A549 (cell line): ENCODE measurements at places on chromosomes 1 and 21. TPM values are rescaled to one million over a fixed set of nuclear protein-coding genes. Genes with fewer than 3 reads are reported as not detected.

The PTPN22 gene
- polyA plus RNA-seq, result not detected in 3 replicates

- DNase-seq, result no peak
Observed at GRCh38 chr1:89041119-89041641, 18.5 kb upstream of the GBP3 start.

- DNase-seq, result no peak
Observed at GRCh38 chr1:117301901-117302300, 65.3 kb upstream of the MAN1A2 start.

DNA sequence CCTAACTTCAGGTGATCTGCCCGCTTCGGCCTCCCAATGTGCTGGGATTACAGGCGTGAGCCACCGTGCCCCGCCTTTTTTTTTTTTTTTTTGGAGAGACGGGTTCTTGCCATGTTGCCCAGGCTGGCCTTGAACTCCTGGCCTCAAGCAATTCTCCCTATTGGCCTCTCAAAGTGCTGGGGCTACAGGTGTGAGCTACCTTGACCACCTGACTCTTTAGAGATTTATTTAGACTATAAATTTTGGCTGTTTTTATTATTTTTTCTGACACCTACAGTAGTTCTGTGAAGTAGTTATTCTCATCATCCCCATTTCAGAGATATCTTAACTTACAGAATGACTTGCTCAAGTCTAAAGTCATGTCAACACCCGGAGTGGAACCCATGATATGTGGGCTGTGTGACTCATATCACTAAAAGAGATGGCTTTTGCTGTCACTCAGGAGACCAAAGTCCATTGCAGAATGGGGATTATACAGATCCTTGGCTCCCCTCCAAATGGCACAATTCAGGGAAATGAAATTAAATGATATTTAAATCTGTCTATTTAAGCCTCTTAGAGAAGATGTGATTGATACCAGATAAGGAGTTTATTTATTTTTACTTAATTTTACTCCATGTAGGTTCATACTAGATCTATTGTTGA is 93.2 kb downstream of the CTH start:
- no peak for DNase-seq

DNA sequence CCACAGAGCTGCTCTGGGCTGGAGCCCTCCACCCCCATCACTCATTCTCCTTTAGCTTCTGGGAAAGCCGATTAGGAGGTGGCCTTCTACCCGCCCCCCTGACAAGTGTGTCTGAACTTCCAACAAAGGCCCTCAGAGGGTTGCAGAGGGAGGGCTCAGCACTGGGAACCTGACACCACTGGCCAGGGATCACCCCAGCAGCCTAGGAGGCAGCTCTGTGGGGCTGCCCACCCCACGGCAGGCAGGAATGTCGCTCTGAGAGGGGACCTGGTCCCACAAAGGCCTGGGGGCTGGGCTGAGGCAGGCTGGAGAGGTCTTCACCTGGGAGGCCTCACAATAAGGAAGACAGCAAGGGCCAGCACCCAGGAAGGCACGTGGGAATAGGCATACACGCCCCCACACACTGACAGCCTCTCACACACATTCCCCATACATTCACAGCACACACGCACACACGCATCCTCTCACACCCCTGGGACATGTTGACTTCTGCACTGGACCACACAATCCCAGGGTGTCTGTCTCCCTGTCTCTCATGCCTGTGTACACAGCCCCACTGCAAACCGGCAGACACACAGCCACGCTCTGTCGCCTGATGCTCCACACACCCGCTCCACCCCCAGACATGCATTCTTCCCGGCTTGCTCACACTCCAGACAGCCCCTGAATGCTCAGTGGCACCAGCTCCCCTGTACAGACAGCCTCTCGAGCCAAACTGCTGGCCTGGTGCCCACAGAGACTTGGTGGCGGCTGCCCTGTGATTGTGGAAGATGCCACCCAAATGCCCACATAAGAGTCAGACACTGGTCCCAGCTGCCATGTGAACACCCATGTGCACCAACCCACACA is 30.7 kb downstream of the DMBX1 start:
- DNase-seq, result peak; percentile 66

DNA sequence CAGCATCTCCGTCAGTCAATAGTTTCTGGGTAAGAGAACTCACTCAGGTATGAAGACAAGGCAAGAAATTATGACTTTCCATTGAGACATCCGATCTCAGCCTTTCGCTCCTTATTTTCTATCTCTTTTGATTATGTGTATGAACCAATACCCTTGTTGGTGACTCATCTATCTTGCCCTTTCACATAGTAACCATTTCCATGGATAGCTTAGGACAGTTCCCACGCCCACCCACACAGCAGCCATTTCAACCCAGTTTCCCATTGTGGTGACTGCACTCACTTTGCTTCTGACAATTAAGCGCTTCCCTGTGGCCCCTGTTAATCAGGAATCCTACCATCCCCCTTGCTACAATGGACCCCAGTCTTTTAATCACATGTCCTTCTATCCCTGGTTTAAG is 210.6 kb upstream of the ADGRL2 start:
- no peak for DNase-seq

DNA sequence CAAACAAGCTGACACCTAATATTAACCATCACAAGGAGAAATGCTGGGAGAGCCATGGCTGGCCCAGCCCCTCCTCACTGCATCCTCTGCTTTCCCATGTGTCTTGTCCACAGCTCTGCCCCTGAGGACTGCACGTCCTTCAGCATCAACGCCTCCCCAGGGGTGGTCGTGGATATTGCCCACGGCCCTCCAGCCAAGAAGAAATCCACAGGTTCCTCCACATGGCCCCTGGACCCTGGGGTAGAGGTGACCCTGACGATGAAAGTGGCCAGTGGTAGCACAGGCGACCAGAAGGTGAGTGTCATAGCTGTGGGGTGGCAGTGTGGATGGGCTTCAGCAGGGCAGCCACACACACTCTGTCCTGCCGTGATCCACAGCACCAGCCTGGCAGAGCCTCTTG is 22.9 kb downstream of the PADI4 start:
- no peak for DNase-seq

DNA sequence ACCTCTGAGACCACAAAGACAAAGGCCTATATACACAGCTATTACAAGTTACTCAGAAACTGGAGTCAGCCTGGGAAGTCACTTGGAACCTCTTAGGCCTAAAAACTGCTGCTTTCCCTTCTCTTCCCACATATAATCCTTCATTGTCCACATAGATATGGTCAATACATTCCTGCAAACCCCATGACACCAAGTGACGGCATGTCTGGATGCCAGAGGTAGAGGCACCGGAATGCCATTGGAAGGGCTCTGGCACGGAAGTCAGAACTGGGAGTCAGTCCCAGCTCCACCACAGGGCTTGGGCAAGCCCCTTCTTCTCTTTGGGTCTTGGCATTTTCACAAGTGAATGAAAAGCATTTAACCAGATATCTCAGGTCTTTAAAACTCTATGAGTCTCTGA is 204.7 kb downstream of the MATN1 start:
- DNase-seq, result no peak

- no peak for DNase-seq
Observed at GRCh38 chr1:182768963-182769362, 20.6 kb upstream of the NPL start.

GRCh38 chr1:205680073-205680851 is at the start of gene SLC45A3:
TSS of gene SLC45A3 (minus strand) at chr1:205680509. CDS start at chr1:205664656, 15,853 bp downstream.
- DNase-seq, result peak; percentile 23

GRCh38 chr1:179800481-179800880 is 57.4 kb downstream of the FAM163A start:
- no peak for DNase-seq

GRCh38 chr1:203197625-203198024 is 11.1 kb upstream of the CHI3L1 start:
- DNase-seq, result no peak

The LENEP gene
- polyA plus RNA-seq, result not detected in 3 replicates

DNA sequence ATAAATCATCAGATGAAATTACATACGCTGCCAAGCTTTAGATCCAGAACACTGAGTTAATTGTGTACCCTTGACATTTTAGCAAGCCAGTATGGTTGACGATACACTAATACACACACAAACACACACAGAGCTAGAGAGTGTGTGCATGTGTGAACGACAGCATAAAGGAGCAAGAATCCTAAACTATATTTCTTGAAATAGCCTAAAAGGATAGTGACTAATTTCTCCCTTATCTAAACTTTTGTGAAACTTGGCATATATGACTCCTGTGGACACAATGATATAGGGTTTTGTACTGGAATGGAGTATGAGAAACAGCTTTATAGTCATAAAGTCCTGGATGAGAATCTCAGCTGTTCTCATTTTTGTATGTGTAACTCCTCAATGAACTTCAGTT is 65.1 kb upstream of the DMRTA2 start:
- no peak for DNase-seq

DNA sequence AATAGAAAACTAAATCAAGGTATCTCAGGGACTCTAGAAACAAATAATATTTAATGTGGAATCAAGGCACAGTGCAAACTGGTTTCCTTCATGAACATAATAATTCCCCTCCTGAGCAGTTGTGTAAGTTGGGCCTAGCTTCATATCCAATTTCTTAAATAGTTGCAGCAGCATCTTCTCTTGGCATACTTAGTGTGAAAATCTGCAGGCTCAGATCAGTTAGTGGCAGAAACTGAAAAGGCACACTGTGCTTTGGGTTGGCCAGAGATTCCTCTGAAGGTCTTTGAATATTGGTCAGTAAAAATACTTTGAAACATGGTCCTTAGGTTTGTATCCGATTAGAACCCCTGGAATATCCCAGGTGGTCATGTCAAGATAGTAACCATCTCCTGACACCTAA is 52.5 kb downstream of the CHRM3 start:
- DNase-seq, result no peak

- no peak for DNase-seq
Observed at GRCh38 chr1:93537396-93537795, 89.5 kb downstream of the FNBP1L start.

The AMY1A gene
- polyA plus RNA-seq, result not detected in 3 replicates

The PODN gene
- not detected in 3 replicates for polyA plus RNA-seq

GRCh38 chr1:109476825-109477224 is 6.9 kb upstream of the ATXN7L2 start:
- DNase-seq, result no peak

DNA sequence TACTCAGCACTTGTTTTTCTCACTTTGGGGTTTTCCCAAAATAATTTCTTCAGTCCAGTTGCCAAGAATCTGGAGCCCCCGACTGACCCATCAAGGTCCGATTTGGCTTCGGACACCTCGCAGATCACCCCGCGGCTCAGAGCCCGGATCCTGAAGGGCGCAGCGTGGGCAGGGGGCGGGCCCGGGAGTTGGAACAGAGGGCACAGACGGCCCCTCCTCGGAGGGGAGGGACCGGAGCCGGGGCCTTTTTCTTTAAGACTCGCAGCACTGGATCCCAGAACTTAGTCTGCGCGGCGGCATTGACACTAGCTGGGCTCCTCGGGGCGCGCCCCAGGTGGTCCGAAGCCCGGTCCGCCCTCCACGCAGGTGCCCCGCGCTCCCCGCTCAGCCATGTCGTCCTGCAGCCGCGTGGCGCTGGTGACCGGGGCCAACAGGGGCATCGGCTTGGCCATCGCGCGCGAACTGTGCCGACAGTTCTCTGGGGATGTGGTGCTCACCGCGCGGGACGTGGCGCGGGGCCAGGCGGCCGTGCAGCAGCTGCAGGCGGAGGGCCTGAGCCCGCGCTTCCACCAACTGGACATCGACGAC is at the start of gene CBR3:
Gene CBR3 (plus strand): TSS at position 277 of the 588 bp plus-strand sequence. CDS start 114 bp downstream, at position 391.
- peak; percentile 55 for DNase-seq

DNA sequence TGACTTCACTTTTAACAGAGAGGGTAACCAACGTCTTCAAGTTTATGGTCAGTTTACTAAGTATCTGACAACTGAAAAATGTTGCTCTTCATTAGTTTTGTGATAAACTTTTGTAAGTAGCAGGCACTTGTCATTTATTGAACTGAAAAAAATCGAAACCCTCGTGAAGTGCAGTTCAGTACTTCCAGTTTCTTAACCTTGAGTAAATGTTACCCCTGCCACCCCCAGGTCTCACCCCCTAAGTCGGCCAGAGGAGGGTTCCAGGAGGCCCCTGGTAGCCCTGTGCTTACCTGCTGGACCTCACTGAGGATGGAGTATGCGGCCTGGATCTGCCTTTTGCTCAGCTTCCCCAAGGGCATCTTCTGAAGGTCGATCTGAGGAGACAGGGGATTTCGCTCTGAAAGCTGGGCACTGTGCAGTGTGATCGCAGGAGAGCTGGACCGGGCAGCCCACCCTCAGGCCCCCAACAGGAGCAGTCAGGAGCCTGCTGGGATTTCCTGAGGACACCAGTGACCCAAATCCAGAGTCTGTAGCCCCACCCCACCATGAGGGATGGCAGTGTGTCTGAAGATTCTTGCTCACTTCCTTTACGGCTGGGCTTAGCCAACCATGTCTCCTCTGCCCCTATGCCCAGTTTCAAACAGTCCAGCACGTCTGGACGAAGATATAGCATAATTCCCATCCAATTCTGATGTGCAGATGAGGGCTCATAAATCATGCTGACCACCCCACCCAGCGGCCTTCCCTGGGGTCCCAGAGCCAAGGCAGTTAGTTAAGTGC is 37.6 kb downstream of the PARP1 start:
- DNase-seq, result no peak

The LRRC3 gene
- 0.96 to 1.1 TPM (median 1.1 TPM) in 3 replicates for polyA plus RNA-seq

The ZSWIM5 gene
- 0.39 to 0.52 TPM (median 0.49 TPM) in 3 replicates for polyA plus RNA-seq
